ENCODE measurements at places on chromosomes 3 and 15.

- no peak for DNase-seq
Observed at GRCh38 chr15:47796339-47796738, 79.0 kb downstream of the SEMA6D start.

GRCh38 chr3:39191111-39191510 lies 1.3 kb downstream of the XIRP1 start:
- DNase-seq, result no peak

DNA sequence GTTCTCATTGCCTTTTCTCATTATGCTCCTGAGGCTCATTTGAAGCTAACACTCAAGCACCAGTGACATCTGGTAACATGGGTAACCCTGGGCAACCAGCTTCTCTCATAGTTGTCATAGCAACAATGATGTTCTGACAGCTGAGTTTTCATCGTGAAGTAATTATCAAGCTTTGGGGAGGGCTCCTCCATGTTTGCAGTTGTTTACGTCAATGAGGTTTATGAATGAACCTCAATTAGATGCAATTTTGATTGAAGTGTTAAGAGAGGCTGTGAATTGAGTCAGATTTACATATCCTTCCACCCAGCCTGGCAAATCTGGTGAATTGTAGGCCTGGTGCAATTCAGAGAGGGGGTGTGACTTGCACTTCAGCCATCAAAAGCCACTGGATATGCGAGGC lies 119.3 kb upstream of the CHD2 start:
- no peak for DNase-seq

DNA sequence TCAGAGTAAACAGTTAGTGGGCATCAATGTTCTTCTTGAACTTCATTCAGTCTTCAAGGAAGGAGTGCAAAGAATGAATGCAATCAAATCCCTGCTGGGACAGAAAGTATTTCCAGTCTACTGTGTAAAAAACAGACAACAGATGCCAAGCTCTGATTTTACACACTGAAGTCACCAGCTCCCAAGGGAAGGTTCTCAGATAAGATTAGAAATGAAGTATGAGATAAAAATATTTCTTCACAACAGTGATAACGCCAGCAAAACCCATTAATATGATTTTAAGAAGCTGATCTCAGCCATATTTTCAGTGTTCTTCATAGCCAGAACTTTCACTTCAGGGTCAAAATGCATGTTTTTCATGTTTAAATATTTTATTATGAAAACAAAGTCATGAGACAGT lies 265.6 kb downstream of the CTNNB1 start:
- no peak for DNase-seq
